ENCODE measurements at places on chromosomes 5 and 9.

DNA sequence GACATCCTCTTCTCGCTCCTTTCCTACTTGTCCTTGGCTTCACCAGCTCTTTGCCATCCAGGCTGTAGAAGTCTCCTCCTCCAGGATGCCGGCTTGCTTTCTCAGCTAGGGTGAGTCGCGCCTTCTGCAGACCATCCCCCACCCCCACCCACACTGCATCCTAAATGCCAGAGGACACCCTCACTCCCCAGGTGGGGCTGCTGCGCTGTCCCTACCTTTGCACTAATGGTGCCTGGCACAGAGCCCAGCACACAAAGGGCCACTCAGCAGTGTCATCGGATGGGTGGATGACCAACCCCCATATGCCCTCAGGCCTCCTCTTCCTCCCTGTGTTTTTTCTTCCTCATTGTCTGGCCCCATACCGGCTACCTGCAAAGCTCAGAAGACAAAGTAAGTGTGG, 14.8 kb downstream of the IL9 start:
- peak; percentile 22 for DNase-seq
- H3K4me3 ChIP-seq, result no peak overlapping the region
- H3K36me3 ChIP-seq, result no peaks in the 10 kb centered on the region
- H3K4me1 ChIP-seq, result peaks cover 10% of the 10 kb centered on the region
- H3K27ac ChIP-seq, result no peak overlapping the region

- no peak for DNase-seq
- H3K27me3 ChIP-seq, result peaks cover 8% of the 10 kb centered on the region
- peaks cover 3% of the 10 kb centered on the region for H3K4me1 ChIP-seq
- no peaks in the 10 kb centered on the region for H3K36me3 ChIP-seq
- no peak overlapping the region for H3K27ac ChIP-seq
- no peak overlapping the region for H3K4me3 ChIP-seq
Measured at GRCh38 chr9:136972335-136972734, 5.0 kb upstream of the PTGDS start.

DNA sequence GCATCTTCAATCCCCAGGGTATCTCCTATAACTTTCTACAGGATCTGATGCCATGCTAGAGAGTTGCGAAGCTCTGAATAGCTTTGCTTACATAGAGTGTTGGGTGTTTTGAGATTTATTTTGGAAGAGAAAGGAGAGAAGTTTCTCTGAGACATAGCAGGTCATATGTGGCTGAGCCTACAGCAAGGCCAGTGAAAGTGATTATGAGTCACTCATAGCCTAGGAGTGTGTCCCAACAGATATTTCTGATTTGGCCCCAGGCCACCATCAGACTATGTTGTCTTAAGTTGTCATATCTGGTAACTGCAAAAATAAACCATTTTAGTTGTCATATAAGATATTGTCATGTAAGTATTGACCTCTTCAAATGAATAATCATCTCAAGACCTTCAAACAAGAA, 132.0 kb upstream of the RAI14 start:
- no peaks in the 10 kb centered on the region for H3K36me3 ChIP-seq
- no peak for DNase-seq
- H3K4me1 ChIP-seq, result peaks cover 23% of the 10 kb centered on the region
- H3K27ac ChIP-seq, result no peak overlapping the region

- no peak for DNase-seq
- H3K27ac ChIP-seq, result no peak overlapping the region
- H3K4me3 ChIP-seq, result no peak overlapping the region
- no peaks in the 10 kb centered on the region for H3K4me1 ChIP-seq
Measured at GRCh38 chr5:1702318-1702717, 97.3 kb downstream of the MRPL36 start.

DNA sequence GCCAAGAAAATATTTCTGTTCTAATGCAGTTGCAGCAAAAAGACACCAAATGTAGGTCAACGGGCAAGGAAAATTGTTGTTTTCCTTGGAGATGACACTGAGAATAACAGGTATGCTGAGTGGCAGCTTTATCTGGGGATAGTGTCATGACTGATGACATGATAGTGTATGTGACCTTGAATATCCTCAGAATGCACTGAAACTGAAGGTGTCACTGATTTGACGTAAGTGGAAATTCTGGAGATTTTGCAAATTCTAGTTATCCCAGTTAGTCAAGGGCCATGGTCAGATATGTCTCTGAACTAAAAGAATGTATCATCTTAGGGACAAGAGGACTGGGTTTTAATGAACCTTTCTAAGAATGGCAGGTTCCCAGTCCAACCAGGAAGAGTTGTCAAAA, 138.0 kb upstream of the C9orf72 start:
- no peaks in the 10 kb centered on the region for H3K27me3 ChIP-seq
- no peak overlapping the region for H3K4me3 ChIP-seq
- DNase-seq, result no peak
- H3K36me3 ChIP-seq, result peaks cover 4% of the 10 kb centered on the region
- H3K27ac ChIP-seq, result no peak overlapping the region

GRCh38 chr5:164175083-164175482, 669.7 kb downstream of the MAT2B start:
- no peak for DNase-seq
- no peak overlapping the region for H3K27ac ChIP-seq
- peaks cover 9% of the 10 kb centered on the region for H3K27me3 ChIP-seq
- H3K4me3 ChIP-seq, result no peak overlapping the region

DNA sequence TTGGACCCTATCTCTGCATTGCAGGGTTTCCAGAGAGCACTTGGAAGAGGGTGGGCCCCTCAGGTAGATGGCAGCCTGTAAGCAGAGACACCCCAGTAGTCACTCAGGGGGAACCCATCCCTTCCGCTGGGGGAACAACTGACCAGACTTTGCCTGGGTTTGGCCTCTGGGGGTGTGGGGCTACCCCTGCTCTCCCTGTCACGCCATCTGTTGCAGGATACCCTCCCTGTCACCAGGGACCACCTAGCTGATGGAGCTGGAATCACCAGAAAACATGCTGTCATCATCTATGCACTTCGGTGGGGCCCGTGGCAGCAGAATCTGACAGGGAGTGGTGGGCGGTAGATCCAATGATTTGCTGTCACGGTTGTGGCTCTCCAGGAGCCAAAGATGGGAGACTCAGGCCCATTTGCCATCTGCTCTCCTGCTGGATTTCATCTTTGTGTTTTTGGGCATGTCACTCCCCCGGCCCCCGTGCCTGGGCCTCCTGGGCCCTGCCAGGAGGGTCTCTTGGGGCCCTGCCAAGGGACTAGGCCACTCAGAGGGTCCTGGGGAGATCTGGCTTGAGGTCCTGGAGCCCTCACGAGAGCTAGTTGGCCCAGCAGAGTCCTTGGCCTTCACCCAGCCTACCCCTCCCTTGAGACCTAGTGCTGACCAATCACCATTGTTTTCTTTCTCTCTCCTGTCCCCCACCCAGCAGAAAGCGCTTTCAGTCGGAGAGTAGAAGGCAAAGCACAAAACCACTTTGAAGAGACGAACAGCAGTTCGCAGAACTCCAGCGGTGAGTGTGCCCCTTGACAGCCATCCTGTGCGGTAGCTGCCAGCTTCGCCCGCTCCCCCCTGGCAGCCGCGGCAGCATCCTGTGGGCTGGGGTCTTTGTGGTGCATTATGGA, 45.9 kb downstream of the AMBP start:
- no peaks in the 10 kb centered on the region for H3K27me3 ChIP-seq
- no peak overlapping the region for H3K4me3 ChIP-seq
- H3K27ac ChIP-seq, result peak overlapping the region; percentile 22
- no peaks in the 10 kb centered on the region for H3K4me1 ChIP-seq

DNA sequence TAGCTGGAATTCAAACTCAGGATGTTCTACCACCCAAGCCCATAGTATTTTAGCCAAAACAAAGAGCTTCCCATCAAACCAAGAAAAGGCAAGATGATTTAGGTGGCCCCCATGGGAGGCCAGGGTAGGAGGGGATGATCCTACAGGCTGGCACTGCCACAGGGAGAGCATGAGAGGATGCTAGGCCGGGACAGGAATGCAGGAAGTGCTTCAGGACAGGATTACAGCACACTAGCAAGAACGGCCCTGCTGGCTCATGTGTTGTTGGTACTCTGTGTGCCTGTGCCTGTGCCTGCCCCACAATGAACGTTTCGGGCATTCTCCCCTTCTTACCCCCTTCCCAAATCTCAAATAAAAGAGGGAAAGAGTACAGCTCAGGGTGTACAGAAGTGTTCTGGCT, 110.7 kb upstream of the TRIM32 start:
- H3K36me3 ChIP-seq, result no peaks in the 10 kb centered on the region
- no peaks in the 10 kb centered on the region for H3K27me3 ChIP-seq
- H3K4me3 ChIP-seq, result no peak overlapping the region
- H3K27ac ChIP-seq, result no peak overlapping the region
- peaks cover 9% of the 10 kb centered on the region for H3K4me1 ChIP-seq
- no peak for DNase-seq

- H3K36me3 ChIP-seq, result no peaks in the 10 kb centered on the region
- peaks cover 58% of the 10 kb centered on the region for H3K27me3 ChIP-seq
Measured at GRCh38 chr5:53478411-53479044, 1.9 kb upstream of the FST start.

GRCh38 chr9:112914524-112914923, 23.8 kb upstream of the SLC46A2 start:
- H3K4me1 ChIP-seq, result peaks cover 9% of the 10 kb centered on the region
- no peak overlapping the region for H3K4me3 ChIP-seq
- H3K36me3 ChIP-seq, result no peaks in the 10 kb centered on the region
- H3K27ac ChIP-seq, result no peak overlapping the region
- no peak for DNase-seq
- H3K27me3 ChIP-seq, result peaks cover 43% of the 10 kb centered on the region

GRCh38 chr9:98485706-98486105, 223.0 kb downstream of the GABBR2 start:
- H3K4me3 ChIP-seq, result no peak overlapping the region
- no peaks in the 10 kb centered on the region for H3K36me3 ChIP-seq
- no peak for DNase-seq

DNA sequence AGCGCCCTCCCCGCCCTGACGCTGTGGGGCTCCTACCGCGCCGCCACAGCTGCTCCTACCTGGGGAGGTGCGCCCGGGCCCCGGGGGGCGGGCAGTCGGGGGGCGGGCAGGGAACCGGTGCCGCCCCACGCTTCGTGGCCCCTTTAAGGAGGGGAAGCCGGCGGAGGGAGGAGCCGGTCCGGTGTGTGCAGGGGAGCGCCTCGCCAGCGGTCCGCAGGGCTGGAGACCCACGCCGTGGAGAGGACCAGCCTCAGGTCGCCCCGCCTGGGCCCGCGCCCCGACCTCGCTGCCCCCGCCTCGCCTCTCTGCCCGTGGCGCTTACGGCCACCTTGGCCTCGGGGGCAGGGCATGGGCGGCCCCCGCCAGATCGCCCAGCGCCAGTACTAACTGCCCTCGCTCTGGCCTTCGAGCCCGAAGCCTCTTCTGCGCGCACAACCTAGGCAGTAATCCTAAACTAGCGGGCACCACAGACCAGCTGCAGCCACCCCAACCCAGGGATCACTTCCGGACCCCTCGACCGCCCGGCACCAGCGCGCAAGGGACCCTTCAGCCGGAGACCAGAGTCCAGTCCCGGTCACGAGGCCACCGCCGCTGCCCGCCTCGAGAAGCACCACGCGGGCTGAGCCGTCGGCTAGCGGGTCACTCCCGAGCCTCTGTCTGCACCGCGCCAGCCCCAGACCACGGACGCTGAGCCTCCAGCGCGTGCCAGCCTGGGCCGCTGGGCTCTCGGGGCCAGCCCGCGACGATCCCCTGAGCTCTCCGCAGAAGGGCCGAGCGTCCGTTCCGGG, at the start of gene FOXE1:
TSS of gene FOXE1 (plus strand) at position 171 of the 788 bp plus-strand sequence. CDS start 689 bp downstream, outside the sequence.
- H3K4me3 ChIP-seq, result peak within 1 kb of the TSS; percentile 78
- H3K27ac ChIP-seq, result no peak within 1 kb of the TSS
- H3K36me3 ChIP-seq, result no peaks in the 10 kb centered on the region
- DNase-seq, result no peak
- peaks cover 18% of the 10 kb centered on the region for H3K4me1 ChIP-seq
- H3K27me3 ChIP-seq, result peaks cover 89% of the 10 kb centered on the region

DNA sequence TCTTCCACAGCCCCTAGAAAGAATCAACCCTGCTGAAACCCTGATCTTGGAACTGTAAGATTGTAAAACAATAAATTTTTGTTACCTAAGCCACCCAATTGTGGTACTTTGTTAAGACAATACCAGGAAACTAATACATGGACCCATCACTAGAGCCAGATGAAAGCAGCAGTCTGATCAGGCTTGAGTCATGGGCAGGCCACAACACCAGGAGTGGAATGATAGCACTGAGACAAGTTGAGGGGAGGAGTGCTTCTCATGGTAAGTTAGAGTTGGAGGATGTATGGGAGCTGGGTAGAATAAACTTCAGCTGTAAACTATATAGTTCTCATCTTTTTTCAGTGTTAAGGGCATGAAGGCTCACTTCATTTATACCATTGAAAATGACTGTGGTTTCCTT, 164.4 kb upstream of the OR13F1 start:
- H3K27me3 ChIP-seq, result no peaks in the 10 kb centered on the region
- H3K4me1 ChIP-seq, result no peaks in the 10 kb centered on the region
- no peaks in the 10 kb centered on the region for H3K36me3 ChIP-seq

DNA sequence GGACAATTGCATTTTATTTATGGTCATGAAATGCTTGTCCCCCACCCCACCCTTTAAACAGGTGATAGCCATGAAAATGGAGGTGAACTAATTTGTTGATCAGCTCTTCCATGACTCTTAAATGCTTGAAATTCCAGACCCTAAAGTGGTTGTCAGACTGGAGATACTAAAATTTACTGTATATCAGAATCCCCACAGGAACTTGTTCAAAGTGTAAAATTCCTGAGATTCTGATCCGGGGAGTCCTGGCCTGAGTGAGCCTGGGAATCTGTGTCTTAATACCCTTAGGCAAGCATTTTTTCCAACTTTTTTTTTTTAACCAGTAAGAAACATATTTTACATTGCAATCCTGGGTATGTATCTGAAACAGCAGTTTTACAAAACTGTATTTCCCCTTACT, 4.7 kb downstream of the SKP2 start:
- peaks cover 66% of the 10 kb centered on the region for H3K4me1 ChIP-seq
- H3K36me3 ChIP-seq, result peaks cover 13% of the 10 kb centered on the region
- H3K4me3 ChIP-seq, result peak overlapping the region; percentile 20
- no peak for DNase-seq

DNA sequence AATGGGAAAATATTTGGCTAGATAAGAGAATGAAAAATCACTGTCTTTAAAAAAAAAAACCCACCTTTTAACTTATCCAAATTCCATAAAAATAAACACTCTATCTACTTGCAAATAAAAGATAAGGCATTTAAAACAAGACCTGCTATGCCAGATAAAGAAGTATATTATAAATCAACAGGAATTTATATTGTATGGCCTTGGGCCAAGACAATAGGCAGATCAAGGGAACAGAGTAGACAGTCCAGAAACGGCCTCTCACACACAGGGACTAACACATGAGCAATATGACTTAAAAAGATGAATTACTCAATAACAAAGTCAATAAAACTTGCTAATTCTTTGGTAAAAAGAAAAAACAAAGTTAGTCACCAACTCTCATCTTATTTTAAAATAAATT, 34.7 kb upstream of the ICE1 start:
- no peak for DNase-seq
- peak overlapping the region; percentile 80 for H3K27ac ChIP-seq
- no peaks in the 10 kb centered on the region for H3K27me3 ChIP-seq
- H3K36me3 ChIP-seq, result peaks cover 5% of the 10 kb centered on the region

GRCh38 chr5:33457126-33457525, 16.4 kb downstream of the TARS1 start:
- peak overlapping the region; percentile 74 for H3K27ac ChIP-seq
- DNase-seq, result no peak
- peaks cover 26% of the 10 kb centered on the region for H3K4me1 ChIP-seq
- H3K4me3 ChIP-seq, result no peak overlapping the region

GRCh38 chr5:66426259-66427138, 169.7 kb upstream of the MAST4 start:
- peaks cover 6% of the 10 kb centered on the region for H3K4me1 ChIP-seq
- H3K27me3 ChIP-seq, result peaks cover 18% of the 10 kb centered on the region
- H3K27ac ChIP-seq, result no peak overlapping the region
- peaks cover 4% of the 10 kb centered on the region for H3K36me3 ChIP-seq
- H3K4me3 ChIP-seq, result no peak overlapping the region
- DNase-seq, result no peak
